Activated CD8-positive, alpha-beta T cell treated with anti-CD3 and anti-CD28 coated beads, Interleukin-2, amount 10 ng/mL, durations not matched to agents 7 days and 5 days (primary cell): ENCODE measurements at places on chromosomes 16 and 17. TPM values are rescaled to one million over a fixed set of nuclear protein-coding genes. Genes with fewer than 3 reads are reported as not detected.

Gene PYCARD
- total RNA-seq = 99.5 TPM

DNA sequence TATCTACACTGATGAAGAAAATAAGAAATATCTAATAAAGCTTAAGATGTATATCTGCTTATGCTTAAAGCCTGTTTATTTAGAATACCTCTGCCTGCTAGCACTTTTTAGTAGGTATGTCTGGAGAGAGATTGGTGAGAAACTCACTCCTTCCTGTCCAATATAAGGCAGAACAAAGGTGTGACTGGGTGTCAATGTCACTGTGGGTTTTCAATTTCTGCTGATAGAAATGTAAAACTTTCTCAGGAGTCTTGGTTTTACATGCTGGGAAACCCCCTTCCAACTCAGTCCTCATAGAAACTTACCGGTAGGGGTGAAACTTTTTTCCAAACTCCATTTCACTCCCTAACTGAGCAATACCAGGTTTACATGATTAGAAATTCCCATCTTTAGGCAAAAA is 17.8 kb upstream of the MPHOSPH6 start:
- no peak for DNase-seq

DNA sequence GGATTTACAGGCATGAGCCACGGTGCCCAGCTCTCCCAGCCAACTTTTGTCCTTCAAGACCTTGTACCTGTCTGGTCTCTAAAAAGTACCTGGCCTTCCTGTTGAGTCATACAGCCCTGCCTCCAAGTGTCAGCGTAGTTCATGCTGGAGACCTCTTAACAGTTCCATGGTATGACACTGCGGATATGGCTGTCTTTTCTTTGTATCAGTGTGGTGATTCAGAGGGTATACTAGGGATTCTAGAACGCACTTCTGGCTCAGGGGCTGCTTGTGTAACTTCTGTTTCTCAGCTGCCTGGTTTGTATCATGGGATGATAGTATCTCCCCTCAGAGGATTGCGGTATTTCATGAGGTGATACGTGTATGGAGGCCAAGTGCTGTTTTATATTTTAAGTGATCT is 2.0 kb upstream of the TMEM11 start:
- DNase-seq = no peak

DNA sequence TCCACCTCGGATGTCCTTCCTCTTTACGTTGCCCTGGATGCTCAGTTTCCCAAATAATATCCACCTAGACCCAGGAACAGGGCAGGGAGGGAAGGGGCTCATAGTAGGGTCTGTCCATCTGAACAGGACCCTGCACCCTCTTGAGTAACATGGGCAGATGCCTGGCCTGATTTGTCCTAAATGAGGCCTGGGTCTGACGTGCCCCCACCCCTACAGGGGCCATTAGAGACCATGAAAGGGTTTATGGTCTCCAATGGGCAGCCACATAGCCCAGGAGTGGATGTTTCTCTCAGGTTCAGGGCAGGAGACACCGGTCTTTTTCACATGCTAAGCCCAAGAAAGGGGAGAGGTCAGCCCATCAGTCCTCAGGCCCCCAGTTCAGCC is 6.8 kb downstream of the CACNG1 start:
- no peak for DNase-seq

DNA sequence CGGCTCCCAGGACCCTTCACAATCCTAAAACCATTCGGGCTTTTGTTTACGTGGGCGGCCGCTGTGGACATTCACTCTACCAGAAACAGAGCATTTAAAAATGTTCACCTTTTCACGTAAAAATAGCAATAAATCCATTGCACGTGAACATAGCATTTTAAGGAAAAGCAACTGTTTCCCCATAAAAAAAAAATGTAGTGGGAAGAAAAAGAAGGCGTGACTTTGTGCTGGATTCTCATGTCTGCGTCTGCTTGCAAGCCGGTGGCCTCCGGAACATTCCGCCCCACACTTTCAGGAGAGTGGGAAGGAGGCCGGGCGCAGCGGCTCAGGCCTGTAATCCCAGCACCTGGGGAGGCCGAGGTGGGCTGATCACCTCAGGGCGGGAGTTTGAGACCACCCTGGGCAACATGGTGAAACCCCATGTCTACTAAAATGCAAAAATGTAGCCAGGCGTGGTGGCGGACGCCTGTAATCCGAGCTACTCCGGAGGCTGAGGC is 13.4 kb upstream of the GNG13 start:
- DNase-seq = no peak

GRCh38 chr16:67746846-67747245 is 27.7 kb upstream of the GFOD2 start:
- no peak for DNase-seq
